Forelimb muscle (tissue), 1 donor: ENCODE measurements at places on chromosomes 2 and 18.

- DNase-seq: no peak
These were observed 28.0 kb downstream of the PCARE start for GRCh38 chr2:29046321-29046720.

GRCh38 chr18:43563780-43564179 is 286.5 kb upstream of the SYT4 start:
- DNase-seq: no peak

- DNase-seq: no peak
These were observed 297.0 kb upstream of the COL3A1 start for GRCh38 chr2:188677142-188677541.

DNA sequence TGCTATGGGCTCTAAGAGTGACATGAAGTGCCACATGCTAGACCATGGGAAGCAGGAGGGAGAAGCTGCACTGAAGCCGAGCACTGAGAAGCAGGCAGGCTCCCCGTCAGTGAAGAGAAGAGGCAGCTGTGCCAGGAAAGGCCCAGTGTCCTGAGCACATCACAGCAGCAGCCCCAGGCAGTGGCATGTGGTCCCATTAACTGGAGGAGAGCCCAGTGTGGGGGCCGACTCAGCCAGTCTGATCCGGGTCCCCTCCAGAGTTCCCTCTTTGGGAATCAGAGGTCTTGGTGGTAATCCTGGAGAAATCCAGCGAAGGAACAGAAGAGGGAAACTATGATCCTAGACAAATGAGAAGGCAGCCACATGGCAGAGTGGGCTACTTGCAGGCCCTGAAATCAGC is 96.7 kb upstream of the ACAA2 start:
- no peak for DNase-seq
